ENCODE measurements at places on chromosomes 12 and 14. TPM values are rescaled to one million over a fixed set of nuclear protein-coding genes. Genes with fewer than 3 reads are reported as not detected.

DNA sequence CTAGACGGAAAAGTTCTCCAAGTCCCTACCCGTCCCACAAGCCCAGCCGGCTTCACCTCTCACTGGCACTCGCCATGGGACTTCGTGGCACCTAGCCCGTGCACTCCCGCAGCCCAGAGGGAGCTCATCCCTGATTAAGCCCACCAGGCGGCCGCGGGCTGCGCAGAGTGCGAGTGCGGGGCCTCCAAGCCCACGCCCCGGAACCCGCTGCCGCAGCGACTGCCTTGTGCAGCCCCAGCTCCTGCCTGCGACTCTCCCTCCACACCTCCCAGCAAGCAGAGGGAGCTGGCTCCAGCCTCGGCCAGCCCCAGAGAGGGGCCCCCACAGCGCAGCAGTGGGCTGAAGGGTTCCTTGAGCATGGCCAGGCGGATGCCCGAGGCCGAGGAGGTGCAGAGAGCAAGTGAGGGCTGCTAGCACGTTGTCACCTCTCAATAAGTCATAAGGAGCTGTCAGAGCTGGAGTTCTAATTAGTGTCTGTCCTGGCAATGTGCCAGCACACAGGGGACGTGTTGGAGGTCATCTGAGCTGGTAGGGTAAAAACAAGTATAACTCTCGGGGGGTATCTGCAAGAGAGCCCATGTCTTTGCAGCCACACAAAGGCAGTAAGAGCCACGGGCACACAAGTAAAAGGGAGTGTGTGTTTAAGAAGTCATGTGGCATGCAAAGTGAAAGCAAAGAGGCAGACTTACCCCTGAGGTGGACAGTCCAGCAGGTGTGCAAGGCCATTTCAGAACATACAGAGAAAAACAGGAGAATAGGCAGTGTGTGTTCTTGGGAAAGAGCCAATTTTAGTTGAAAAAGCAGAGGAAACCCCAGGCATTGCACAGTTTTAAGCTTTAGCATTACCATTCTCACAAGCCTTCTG is 27.1 kb upstream of the TMTC2 start:
- DNase-seq, result no peak

DNA sequence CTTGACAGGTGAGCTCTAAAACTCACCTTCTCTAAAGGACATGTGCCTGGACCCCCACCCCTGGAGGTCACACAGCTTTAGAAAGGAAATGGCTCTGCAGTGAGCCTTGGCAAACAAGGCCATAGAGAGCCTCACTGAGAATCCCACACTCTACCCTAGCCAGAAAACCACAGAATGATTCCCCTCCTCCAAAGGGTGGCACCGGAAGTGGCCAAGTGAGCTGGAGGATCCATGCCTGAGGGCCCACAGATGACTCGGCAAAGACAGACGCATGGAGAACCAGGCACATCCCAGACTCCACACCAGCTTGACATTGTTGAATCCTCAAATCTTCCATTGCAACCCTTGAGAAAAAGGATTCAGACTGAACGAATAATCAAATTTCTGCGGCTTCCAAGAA is 54.2 kb upstream of the PTHLH start:
- no peak for DNase-seq

- no peak for DNase-seq
Observed at GRCh38 chr12:42338280-42338679, 12.3 kb downstream of the PPHLN1 start.

- no peak for DNase-seq
Observed at GRCh38 chr14:90349739-90350138, 18.0 kb upstream of the NRDE2 start.

GRCh38 chr14:21072781-21073339 is 2.8 kb downstream of the ARHGEF40 start:
- no peak for DNase-seq

DNA sequence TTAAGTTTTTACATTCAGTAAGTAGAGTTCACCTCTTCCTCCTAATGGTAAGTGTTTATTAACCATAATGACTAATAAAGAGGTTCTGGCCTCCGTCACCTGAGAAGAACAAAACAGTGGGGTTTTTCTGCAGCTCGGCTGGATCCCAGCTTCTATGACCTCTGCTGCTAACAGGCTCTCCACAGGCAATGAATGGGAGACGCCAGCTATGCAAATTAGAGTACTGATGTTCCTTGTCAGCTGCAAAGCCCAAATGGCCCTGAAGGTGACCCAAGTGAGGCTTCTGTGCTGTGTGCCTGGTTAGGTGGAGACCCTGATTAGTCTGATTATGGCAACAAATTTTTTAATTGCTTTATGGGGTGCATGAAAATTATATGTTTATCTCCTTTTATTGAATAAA is 218.1 kb downstream of the APAF1 start:
- DNase-seq, result no peak

DNA sequence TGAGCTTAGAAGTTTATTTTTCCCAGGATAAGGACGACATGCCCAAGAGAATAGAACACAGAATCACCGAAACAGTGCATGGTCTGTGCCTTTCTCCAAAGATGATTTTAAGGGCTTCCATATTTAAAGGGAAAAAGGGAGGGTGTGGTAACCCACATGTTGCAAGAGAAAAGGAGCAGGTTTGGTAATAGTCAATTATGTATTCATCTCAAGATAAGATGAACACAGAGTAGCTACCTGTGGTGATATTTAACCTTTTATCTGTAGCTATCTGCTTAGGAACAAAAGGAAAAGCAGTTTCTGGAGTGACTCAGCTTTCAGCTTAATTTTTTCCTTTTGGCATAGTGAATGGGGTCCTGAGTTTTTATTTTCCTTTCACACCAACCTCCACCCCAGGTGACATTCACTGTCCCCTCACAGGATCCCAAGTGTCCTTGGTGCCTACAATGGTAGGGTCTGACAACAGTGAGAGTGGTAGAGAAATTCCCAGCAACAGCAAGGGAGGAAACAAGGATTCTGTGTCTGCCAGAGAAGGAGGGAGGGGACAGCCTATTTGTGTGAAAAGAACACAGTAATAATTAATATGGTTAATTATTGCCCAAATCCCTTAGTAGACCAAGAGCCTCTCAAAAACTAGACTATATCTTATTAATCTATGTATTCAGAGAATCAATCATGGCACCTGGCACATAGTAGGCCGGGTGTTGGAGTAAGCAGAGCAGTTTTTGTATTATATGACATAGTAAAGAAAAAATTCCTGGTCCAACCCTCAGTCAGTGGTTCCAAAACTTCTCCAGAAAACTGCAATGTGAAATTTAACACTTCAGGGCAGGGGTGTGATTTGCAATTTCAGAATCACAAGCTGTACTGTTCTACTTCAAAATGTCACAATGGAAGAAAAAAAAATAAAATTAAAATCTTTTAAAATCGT is 154.5 kb downstream of the PHLDA1 start:
- no peak for DNase-seq

DNA sequence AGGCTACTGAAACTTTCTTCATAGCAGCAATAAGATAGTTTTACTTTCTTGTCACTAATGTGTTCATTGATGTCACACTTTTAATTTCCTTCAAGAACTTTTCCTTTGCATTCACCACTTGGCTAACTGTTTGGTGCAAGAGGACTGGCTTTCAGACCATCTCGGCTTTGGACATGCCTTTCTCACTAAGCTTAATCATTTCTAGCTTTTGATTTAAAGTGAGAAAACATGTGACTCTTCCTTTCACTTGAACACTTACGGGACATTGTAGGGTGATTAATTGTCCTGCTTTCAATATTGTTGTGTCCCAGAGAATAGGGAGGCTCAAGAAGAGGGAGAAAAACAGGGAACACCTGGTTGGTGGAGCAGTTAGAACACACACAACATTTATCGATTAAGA is 41.9 kb downstream of the IFNG start:
- DNase-seq, result no peak

GRCh38 chr14:38199739-38200138 is 8.0 kb upstream of the SSTR1 start:
- no peak for DNase-seq

GRCh38 chr12:113163030-113163360 is 13.5 kb downstream of the CFAP73 start:
- DNase-seq, result no peak

DNA sequence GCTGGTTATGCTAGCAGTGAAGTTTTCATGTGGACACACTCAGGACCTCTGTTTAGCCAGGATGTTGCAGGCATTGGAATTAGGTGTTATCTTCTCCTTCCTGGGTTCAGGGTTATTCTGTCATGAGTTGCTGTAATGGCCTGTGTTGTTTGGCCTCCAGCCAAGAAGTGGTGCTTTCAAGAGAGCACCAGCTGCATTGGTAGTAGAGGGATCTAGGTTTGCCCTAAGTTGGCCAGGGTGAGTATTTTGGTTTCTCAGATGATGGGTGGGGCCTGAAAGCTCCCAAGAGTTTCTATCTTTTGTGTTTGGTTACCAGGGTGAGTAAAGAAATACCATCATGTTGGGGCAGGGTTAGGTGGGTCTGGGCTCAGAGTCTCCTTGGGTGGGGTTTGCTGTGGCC is 2.7 kb upstream of the GZMH start:
- no peak for DNase-seq

DNA sequence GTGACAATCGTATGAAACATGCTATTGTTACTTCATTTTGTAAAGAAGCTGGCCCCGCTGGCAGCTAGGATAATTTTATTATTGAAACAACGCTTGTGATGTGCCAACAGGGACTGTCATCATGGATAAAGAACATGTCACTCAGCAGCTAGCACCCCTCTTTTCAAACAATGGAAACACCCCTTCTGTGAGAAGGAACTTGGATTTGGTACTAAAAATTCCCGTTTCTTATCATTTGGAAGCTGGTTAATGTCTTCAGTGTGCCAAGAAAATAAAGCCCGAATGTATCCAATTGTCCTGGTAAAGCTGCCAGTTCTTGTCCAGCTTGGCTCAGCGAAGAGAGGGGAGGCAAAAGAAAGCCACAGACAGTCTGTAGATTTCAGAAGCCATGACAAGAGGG is 186.6 kb downstream of the PHLDA1 start:
- DNase-seq, result no peak

- DNase-seq, result no peak
Observed at GRCh38 chr12:6088921-6089747, 35.3 kb downstream of the VWF start.

- no peak for DNase-seq
Observed at GRCh38 chr12:113244478-113244958, 23.3 kb downstream of the TPCN1 start.

DNA sequence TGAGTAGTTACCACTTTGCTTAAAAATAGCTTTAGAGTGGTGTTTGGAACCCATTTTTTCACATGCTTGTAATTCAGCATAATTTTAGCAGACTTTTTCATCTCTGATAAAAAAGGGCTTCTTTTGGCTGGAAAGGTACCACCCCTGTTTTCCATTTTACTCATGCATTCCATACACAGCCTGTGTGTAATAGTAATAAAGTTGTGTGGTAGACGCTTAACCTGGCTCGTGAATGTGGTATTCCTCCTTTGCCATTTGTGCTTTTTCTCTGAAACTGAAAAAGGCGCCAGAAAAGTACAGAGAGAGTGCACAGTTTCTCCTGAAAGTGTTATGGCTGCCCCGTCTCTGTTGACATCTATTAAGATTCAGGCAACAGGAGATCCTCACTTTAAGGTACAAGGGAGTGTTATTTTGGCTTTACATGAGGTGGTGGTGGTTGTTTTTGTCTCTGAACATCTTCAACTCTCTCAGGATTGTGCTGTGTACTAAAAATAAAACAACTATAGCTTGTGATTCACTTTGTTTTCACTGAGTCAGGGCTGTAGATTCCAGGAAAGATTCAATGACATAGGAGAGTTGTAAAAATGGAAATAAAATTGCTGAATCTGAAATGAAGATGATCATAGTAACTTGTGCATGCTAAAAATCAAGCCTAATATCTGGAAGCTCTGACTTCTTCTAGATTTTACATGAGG is 45.6 kb upstream of the MIS18BP1 start:
- DNase-seq, result no peak

DNA sequence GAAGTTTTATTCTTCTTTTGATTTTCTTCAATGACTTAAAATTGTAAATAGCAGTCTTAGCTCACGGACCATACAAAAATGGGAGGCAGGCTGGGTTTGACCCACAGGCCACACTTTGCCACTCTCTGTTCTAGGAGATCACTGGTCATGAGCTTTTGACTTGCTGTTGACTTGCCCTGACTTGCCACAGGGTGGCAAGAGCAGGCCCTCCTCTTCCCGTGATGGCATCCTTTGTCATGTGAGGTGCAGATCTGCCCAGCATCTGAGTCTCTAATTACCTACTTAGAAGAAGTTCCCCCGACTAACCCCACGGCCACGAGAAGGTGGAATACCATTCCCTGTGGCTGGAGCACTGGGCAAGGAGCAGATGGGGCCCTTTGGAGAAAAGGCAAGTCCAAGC is 81.0 kb upstream of the SCAF11 start:
- no peak for DNase-seq

- no peak for DNase-seq
Observed at GRCh38 chr12:49750027-49750995, 9.0 kb downstream of the TMBIM6 start.

DNA sequence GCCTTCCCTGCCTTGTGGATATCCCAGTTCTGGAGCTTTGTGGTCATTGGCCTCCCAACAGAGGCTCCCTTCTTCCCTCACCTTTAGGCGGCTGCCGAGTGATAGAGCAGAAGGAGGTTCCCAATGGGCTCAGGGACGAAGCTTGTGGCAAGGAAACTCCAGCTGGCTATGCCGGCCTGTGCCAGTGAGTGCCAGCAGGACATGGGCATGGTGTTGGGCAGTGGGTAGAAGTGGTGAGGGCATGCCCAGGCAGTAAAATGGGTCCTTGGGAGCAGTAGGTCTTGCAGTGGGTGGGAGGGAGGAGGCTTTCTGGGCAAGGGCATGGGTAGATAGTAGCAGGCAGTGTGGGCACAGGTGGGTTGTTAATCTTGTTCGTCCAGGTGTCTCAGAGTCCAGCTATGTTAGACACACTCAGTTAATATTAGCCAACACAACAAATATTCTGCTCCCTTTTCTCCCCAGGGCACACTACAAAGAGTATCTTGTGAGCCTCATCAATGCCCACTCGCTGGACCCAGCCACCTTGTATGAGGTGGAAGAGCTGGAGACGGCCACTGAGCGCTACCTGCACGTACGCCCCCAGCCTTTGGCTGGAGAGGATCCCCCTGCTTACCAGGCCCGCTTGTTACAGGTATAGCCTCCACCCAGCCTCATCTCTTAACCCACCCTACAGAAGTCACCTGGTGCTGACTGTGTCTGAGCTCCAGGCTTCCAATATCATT is 1.1 kb upstream of the IRF9 start:
- DNase-seq, result no peak

- DNase-seq, result no peak
Observed at GRCh38 chr14:91367173-91368171, 50.1 kb downstream of the CCDC88C start.

- DNase-seq, result no peak
Observed at GRCh38 chr14:83356080-83356479, 1822.4 kb upstream of the SEL1L start.

GRCh38 chr14:94377866-94378470 is 10.4 kb downstream of the SERPINA1 start:
- no peak for DNase-seq

GRCh38 chr14:61113561-61114225 is 132.6 kb downstream of the SLC38A6 start:
- DNase-seq, result no peak

The GRIP1 gene
- polyA plus RNA-seq, result 20.0 TPM

The OVCH1 gene
- polyA plus RNA-seq, result 0.79 TPM

The MGAT4C gene
- polyA plus RNA-seq, result 3.6 TPM

The MYBPC1 gene
- polyA plus RNA-seq, result not detected

The CIROP gene
- polyA plus RNA-seq, result 0.11 TPM

The MANSC1 gene
- polyA plus RNA-seq, result 35.4 TPM

The FLRT2 gene
- 294 TPM for polyA plus RNA-seq

The LMO3 gene
- 6.5 TPM for polyA plus RNA-seq

The SOAT2 gene
- polyA plus RNA-seq, result 0.72 TPM

The CCDC198 gene
- 278 TPM for polyA plus RNA-seq

The TSHR gene
- 0.23 TPM for polyA plus RNA-seq

The ANKS1B gene
- 6.3 TPM for polyA plus RNA-seq

The RPS29 gene
- 1,509 TPM for polyA plus RNA-seq

The FAM181A gene
- not detected for polyA plus RNA-seq

The TAS2R8 gene
- polyA plus RNA-seq, result not detected

The OAS3 gene
- 11.6 TPM for polyA plus RNA-seq

All from left renal pelvis (tissue), 4 donors.